WTC11 (cell line): ENCODE measurements at places on chromosomes 2 and 18. TPM values are rescaled to one million over a fixed set of nuclear protein-coding genes. Genes with fewer than 3 reads are reported as not detected.

TMEM17 gene
- total RNA-seq = 0.66 to 1.2 TPM (median 1.1 TPM) in 3 replicates

DNA sequence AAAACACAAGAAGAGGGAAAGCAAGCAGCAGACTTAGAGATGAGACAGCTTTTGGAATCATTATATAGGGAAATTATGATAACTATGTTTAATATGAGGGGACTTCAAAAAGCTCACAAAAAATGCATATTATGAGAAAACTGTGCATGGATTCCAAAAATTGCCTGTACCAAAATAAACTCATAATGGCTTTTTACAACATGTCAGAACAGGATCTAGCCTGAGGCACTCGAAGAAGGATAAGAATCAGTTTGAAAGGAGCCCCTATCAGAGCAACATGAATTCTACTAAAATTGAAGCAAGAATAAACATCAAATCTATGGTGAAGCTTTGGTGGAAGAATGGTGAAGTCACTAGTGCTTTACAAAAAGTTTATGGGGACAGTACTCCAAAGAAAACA lies 187.4 kb downstream of the RDH14 start:
- DNase-seq = no peak

DNA sequence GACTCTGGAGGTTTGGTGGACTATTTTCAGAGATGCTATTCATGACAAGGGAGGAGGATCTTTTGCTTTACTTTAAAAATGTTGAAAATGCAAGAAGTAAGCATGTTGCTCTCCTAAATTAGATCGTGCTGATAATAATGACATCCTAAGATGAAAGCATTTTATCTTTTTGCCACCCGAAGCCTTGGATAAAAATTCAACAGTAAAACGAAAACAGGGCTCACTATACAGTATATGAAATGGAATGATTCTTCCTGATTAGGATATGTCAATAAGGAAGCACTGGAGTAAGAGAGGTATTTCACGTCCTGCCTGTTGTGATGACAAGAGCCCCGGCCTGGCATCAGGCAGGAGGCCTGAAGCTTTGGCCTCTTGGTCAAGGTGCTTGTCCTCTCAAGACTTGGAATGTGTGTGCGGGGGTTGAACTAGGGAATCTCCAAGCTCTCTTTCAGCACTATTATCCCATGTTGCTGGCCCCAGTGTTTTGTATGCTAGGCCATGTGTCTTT lies 306.0 kb downstream of the MTX2 start:
- DNase-seq = no peak

DNA sequence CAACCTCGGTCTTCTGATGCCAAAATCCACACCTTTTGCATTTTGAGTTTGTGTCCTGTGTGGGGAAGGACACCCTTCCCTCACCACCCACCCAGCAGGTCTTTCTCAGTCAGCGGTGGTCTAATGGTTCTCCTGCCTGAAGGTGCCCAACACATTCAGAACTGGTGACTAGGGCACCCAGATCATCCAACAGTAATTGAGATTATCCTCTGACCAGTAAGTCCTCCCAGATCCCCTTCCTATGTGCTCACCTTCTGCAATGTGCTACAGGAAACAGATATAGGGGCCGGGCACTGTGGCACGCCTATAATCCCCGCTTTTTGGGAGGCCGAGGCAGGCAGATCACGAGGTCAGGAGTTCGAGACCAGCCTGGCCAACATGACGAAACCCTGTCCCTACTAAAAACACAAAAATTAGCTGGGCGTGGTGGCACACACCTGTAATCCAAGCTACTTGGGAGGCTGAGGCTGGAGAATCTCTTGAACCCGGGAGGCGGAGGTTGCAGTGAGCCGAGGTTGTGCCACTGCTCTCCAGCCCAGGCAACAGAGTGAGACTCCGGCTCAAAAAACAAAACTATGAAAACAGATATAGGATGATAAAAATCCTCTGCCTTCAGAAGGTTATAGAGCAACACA lies 56.2 kb downstream of the REEP1 start:
- DNase-seq = no peak
